ENCODE measurements at places on chromosomes 2 and 18.
A peak's percentile ranks its signal among the peaks of the same experiment; 100 is the strongest.

GRCh38 chr18:78920456-78921138, 59.0 kb upstream of the SALL3 start:
- DNase-seq: no peak

- DNase-seq: no peak
Measured at GRCh38 chr2:236855866-236856847, 229.5 kb upstream of the COPS8 start.

DNA sequence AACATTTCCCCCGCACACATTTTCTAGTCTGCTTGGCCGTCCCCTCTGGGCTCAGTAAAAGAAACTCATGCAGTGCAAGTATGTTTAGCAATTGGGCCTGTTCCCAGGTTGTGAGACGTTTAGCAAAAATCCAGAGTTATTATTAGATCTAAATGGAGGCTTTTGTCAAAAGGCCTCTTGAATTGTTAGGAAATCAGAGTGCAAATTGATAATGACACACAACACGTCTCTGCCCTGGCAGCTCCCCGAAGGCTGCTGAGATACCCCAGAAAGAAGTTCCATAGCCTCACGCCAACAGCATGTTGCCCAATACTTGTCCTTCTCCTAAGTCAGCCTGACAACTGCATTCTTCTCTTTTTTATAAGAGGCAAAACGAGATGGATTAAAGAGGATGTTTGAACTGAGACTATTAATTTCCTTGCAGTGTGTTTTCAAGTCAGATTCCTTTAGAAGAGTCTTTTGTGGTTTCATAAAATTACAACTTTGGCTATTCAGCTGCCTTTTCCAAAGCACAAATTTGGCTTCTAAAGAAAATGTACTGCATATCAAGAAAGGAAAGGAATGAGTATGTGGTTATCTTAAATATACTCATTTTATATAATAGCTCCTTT, 202.2 kb downstream of the TRIB2 start:
- DNase-seq: no peak

GRCh38 chr2:163556511-163556910, 179.3 kb downstream of the FIGN start:
- no peak for DNase-seq

- no peak for DNase-seq
Measured at GRCh38 chr2:143255086-143255485, 125.9 kb downstream of the ARHGAP15 start.

DNA sequence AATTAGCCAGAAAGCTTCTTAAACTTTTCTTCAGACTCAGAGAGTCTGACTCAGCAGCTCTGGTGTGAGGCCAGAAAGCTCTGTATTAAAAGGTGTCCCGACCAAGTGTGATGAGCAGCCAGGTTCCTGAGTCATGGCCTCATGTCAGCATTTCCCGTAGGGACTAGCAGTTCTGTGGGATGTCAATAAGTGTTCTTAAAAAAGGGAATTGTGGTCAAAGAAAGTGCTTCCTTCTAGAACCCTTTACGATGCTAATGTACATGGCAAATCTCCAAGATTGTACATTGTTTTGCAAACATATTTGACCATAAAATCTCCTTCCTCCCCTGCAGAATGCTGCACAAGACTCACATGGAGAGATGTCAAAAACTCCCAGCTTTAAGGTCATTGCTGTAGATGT, 80.1 kb downstream of the PLA2R1 start:
- no peak for DNase-seq

- DNase-seq: no peak
Measured at GRCh38 chr2:28552045-28552823, 56.4 kb downstream of the PLB1 start.

DNA sequence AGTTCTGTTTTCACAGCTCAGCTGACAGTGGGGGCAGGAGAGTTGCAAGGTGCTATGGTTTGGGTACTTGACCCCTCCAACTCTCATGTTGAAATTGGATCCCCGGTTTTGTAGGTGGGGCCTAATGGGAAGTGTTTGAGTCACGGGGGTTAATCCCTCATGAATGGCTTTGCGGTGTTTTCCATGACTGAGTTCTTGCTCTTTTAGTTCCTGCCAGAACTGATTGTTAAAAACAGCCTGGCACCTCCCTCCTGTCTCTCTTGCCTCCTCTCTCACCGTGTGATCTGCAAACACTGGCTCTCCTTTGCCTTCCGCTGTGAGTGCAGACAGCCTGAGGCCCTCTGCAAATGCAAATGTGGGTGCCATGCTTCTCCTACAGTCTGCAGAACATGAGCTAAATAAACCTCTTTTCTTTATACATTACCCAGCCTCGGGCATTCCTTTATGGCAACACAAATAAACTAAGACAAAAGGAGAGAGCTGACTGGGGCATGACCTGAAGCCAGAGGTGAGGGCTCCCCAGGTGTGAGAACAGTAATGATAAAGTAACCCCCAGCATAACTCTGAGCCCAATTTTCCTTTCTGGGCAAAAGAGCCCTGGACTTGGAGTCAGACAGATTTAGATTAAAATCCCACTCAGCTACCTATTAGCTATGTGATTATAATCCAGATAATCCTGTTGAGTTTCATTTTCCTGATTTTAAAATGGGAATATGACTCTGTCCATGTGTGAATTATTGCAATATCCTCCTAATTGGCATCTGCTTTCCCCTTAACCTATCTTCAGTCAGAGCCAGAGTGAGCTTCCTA, 64.9 kb upstream of the CAPN13 start:
- DNase-seq: no peak

DNA sequence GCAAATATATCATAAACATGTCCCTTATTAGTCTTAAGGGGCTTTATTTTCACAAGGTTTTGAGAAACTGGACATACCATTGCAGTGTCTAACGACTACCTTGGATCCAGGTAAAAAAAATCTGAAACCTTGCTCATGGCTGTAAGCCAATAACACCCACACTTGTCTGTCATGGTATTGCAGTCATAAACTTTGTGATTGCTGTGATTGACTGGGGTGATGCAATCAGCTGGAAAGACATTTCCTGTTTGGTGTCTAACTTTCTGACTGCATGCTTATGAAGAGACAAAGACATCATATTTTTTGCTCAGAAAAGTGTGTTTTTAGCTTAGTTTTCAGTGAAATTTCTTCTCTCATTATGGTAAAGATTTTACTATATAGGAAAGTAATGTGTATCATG, 635.0 kb downstream of the TSN start:
- no peak for DNase-seq

- DNase-seq: no peak
Measured at GRCh38 chr2:157769856-157770255, 106.3 kb downstream of the ACVR1 start.

GRCh38 chr18:36297417-36298125, at the start of gene FHOD3:
Gene FHOD3, plus strand, starts transcription at chr18:36297713. Its CDS starts 123 bp downstream, at chr18:36297836.
- DNase-seq: no peak

- DNase-seq: no peak
Measured at GRCh38 chr2:42047488-42048298, at the start of gene PKDCC. Gene PKDCC, plus strand, starts transcription at chr2:42048021. Its CDS starts 179 bp downstream, at chr2:42048200.

- DNase-seq: no peak
Measured at GRCh38 chr2:220556658-220557057, 929.2 kb downstream of the SLC4A3 start.

DNA sequence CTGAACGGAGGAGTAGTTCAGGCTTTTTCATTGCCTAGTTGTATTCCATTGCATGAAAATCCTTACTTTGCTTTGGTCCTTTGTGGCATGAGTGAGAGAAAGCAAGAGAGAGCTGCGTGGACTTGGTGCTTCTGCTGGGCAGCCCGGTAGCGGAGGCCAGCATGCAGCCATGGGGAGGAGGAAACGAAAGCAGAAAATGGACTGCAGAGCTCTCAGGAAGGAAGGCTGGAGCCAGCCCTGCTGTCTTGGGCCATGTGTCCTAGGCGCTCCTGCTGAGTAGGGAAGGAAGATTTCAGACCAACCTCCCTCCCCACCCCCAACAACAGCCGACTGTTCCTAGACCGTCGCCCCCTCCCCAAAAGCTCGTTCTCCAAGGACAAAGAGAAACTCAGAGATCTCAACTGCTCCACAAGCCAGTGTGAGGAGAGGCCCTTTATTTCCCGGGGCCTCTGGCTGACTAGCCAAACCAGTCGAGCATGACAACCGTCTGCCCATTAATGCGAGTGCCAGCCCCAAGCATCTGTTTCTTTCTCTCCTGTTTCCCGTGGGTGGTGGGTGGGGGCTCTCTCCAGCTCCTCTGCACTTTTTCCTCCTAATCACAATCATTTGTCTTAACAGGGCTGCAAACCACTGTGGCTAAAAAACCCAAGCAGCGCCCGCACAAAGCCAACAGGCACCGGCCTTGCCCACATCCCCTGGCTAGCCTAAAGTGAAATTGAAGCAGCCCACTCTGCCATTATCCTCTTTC, 66.8 kb upstream of the FZD7 start:
- DNase-seq: no peak

- DNase-seq: no peak
Measured at GRCh38 chr2:221050020-221050795, 521.9 kb downstream of the EPHA4 start.

DNA sequence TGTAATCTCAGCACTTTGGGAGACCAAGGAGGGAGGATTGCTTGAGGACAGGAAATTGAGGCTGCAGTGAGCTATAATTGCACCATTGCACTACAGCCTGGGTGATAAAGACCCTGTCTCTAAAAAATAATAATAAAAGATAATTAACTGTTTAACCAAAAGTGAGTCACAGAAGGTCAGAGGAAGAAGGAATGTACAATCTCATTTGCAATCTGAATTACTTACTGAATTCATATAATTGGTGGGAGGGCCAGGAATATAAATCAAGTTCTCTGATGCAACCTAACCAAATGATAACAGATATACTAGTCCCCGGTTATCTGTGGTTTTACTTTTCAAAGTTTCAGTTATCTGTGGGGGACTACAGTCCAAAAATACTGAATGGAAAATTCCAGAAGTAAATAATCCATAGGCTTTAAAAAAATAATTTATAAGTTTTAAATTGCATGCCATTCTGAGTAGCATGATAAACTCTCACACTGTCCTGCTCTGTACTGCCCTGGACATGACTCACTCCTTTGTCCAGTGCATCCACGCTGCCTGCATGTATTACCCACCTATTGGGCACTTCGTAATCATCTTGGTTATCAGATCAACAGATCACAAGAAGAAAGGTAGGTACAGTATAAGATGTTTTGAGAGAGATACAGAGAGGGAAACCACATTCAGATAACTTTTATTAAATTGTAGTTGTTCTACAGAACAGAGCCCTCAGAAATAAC, 12.8 kb upstream of the MATN3 start:
- no peak for DNase-seq

GRCh38 chr2:10604604-10605003, 85.2 kb downstream of the NOL10 start:
- DNase-seq: no peak

GRCh38 chr2:128736689-128737545, 418.2 kb upstream of the HS6ST1 start:
- DNase-seq: no peak

DNA sequence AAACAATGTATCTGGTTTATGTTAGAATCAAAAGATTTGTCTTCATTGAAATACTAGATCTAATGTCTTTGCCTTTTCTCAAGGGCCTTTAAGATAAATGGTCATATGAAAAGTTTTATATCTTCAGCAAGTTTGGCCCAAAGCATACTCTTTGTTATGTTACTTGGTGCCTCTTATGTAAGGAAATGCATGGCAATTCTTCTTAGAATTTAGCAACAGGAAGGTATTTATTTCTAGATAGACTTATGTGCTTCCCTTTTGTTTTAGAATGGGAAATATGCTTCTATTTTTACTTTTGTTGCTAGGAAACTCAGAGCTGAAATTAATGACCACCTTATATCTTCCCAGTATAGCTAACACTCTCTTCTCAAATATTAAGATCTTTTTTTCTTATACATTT, 117.4 kb upstream of the DLX2 start:
- no peak for DNase-seq

DNA sequence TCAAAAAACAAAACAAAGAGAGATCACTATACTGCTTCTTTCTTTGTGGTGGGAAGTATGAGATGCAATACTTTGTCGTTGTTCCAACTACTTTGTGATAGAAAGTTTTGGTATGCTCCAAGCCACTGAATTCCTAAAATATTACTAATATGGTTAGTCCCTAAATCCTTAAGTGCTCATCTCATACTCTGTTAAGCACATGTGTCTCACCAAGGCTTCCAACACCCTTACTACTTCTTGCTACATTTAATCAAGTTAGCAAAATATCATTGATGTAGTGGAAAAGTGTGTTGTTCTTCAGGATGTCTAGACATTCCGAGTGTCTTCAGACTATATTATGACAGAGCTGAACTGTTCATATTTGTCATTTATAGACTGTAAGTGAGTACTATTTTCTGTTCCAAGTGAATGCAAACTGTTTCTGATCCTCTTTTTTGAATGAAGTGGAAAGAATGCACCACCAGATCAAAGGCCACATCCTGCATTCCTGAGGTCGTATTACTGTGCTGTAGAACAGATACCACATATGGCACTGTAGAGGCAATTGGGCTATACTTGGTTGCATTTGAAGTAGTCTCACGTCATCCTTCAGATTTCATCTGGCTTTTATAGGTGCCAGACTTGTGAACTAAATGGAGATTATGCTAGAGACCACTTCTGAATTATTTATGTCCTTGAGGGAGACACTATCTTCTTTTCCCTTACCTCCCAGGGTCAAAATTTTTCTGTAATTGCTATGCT, 298.4 kb upstream of the ZNF521 start:
- peak; percentile 26 for DNase-seq

Measured in NCI-H187 treated with DMSO at 0.1 percent for 48 hours (cell line).